ENCODE measurements at places on chromosomes 4 and X. TPM values are rescaled to one million over a fixed set of nuclear protein-coding genes. Genes with fewer than 3 reads are reported as not detected.

DNA sequence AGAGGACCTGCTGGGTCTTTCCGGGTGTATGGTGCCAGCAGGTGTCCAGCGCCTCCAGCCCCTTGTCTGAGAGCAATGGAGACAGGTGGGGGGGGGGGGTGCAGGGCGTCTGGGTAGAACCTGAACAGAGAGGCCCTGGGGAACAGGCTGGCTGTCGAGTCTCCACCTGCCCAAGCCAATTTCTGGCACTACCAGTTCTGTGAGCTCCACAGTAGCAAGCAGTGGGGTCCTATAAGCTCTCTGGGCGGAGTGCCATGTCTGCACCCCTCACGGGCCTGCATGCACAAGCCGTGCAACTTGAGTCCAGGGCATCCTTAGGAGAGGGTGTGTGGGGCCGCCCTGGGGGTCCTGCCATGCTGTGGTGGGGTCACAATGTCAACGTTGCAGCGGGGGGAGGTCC lies 10.1 kb upstream of the FGFR3 start:
- DNase-seq, result no peak

GRCh38 chr4:98643755-98644154 lies 14.7 kb downstream of the TSPAN5 start:
- DNase-seq, result no peak

GRCh38 chr4:155371432-155372043 lies 5.2 kb downstream of the MAP9 start:
- DNase-seq, result no peak

DNA sequence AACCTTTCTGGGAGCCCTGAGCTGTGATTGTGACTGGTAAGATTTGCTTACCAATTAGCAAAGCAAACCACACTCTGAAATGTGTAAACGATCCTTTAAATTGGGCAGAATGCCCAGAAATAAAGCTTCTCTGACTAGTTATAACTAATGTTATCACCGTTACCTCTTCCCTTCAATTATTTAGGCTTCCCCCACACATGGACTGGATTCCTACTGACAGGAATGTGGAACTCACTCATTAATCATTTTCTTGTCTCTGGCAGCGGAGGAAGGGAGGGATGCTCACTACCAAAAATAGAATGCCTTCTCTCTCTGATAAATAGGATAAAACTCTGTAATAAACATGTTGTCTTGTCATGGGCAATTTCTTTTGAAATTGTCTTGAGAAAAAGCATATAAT lies 25.3 kb upstream of the NWD2 start:
- DNase-seq, result no peak

The SLC9B1 gene
- total RNA-seq, result 0.81 TPM

All from mucosa of gallbladder (tissue), 1 donor.